ENCODE measurements at places on chromosomes 16 and 17.

DNA sequence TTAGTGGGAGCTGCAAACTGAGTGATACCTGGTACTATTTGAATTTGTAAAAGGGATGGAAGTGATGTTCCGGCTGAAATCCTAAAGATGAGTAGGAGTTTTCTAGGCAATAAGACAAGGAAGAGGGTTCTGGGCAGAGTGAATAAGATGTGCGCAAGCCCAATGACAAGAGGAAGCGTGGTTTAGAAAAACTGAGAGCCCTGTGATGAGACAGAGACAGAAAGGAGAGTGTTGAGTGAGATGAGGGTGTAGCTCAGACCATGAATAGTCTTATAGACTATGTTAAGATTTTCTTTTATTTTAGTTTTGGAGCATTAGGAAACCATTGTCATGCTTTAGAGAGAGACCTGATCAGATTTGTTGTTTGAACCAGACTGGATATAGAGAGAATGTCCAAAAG is 50.2 kb downstream of the COX10 start:
- DNase-seq, result no peak

GRCh38 chr16:73108195-73108963 is 60.5 kb upstream of the ZFHX3 start:
- DNase-seq, result no peak

GRCh38 chr17:83031321-83031945 is 48.0 kb upstream of the METRNL start:
- no peak for DNase-seq

- DNase-seq, result no peak
These were observed 119.5 kb downstream of the IRF8 start for GRCh38 chr16:86018487-86018886.

DNA sequence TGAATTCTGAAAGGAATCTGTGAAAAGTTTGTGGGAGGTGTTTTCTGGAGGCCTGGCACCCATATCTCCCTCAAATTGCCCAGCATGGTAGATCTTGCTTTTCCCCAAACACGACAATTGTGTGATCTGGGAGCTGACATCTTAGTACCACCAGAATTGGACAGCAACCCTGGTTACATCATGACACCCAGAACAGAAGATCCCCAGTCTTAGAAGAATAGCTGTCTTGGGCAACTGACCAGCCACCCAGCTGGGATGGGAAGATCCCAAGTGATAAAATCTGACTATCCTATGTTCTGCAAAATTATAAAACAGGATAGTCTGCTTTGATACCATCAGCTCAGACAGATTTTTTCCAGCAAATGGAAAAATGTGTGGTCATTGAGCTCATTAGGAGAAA is 235.3 kb downstream of the CDH13 start:
- DNase-seq, result no peak

- no peak for DNase-seq
These were observed 151.5 kb downstream of the STX8 start for GRCh38 chr17:9424071-9424640.

GRCh38 chr17:42252597-42253550 is 23.3 kb downstream of the STAT5B start:
- no peak for DNase-seq
